Inflammatory macrophage treated with lipopolysaccharide for 1 hour (primary cell): ENCODE measurements at places on chromosomes 6 and 20.

- no peak for DNase-seq
Observed at GRCh38 chr6:3343089-3343883, 84.5 kb downstream of the PSMG4 start.

- no peak for DNase-seq
Observed at GRCh38 chr20:46698788-46699187, 9.5 kb upstream of the TP53RK start.

DNA sequence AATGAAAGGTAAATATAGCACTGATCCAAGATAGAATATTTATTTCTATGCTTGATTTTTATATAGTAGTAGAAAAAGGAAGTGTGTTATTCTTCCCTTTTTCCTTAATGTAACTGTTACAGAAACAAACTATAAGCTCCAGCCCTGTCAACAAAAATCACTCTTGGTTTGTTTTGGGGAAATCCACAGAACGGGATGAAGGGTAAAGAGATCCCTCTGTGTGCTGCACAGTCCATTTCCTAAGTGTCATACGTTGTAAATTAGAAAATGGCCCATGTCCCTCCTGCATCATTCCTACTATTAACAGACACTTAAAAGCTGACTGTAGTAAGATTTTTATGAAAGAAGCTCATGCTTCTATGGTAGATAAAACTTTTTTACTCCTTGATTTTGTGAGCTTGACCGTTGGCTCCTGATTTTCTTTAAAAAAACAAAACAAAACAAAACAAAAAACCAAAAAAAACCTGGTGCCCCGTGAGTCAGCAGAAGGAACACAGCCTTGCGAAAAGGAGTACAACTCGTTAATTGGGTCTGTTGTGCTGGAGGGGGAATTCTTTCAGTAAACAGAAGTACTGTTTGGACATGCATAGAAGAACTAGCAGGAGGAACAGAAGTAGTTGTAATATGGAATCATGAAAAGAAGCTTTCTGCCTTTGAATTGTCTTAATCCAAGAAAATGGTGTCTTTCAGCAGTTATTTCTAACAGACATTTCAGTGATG is 67.5 kb downstream of the RTN4IP1 start:
- peak; percentile 68 for DNase-seq

DNA sequence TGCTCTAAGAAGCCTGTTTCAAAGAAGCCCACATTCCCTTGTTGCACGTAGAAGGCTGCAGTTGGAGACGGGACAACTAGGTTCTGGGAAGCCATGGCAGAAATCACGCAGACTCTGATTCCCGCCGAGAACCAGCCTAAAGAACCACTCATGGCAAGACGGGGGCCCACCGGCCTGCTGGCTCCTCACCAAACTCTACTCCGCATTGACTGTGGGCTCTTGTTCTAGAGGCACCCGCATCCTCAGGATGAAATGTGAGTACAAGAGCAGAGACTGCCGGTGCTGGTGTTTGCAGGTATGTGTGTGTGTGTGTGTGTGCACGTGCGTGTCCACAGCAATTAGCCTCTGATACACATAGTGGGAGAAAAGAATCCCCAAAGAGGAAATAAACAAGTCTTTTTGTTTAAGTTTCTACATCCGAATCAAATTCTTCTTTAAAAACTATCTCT is 42.3 kb upstream of the NR2E1 start:
- DNase-seq: no peak

GRCh38 chr6:38169977-38170526 is 350.5 kb downstream of the ZFAND3 start:
- DNase-seq: no peak

- DNase-seq: no peak
Observed at GRCh38 chr20:35448788-35449373, 6.5 kb upstream of the CEP250 start.

DNA sequence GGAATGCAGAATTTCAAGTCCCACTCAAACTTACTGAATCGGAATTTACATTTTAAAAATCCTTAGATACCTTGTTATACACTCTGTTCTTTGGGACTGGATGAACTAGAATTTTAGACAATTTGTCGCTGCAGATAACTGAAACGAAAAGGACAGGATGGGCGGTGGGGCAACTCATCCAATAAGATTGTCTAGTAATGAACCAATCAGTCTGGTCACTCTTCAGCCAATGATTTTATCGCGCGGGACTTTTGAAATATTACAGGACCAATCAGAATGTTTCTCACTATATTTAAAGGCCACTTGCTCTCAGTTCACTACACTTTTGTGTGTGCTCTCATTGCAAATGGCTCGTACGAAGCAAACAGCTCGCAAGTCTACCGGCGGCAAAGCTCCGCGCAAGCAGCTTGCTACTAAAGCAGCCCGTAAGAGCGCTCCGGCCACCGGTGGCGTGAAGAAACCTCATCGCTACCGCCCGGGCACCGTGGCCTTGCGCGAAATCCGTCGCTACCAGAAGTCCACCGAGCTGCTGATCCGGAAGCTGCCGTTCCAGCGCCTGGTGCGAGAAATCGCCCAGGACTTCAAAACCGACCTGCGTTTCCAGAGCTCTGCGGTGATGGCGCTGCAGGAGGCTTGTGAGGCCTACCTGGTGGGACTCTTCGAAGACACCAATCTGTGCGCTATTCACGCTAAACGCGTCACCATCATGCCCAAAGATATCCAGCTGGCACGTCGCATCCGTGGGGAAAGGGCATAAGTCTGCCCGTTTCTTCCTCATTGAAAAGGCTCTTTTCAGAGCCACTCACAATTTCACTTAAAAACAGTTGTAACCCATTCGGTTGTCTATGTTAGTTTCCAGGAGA is 41.9 kb upstream of the HFE start:
- DNase-seq: peak; percentile 97

DNA sequence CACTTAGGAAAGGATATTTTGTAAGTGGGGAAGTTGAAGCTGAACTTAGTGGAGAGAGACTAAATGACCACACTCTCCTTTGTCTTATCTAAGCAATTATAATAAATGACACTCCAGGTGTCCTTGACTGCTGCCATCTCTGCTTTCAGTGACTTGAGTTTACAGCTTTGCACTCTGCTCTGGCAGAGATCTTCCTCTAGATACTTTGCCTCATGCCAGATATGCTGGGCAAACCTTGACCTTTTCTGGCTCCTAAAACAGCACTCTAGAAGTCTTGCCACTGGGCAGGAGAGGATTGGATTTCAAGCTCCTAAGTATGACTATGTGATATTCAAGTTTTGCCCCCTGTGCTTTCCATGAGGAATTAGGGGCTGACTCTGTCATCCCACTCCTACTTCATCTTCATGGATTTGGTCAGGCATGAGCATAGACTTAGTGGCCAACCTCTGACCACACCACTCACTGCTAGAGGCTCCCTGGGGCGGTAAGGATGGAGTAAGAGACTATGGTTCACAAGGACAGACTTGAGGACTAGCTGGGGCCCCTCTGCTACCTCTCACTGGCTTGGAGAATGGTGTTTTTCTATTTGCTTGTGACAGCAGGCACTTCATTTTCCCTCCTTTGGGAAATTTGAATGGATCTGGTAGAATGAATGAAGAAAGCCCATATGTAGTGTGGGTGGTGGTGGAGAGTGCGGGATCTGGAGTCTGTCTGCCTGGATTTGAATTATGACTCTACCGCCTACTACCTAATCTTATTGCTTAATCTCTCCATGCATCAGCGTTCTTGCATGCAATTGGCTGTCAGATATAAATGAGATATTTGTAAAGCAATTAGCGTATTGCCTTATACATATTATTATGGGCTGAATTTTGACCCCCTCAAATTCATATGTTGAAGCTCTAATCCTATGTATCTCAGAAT is 191.4 kb downstream of the REV3L start:
- peak; percentile 24 for DNase-seq

DNA sequence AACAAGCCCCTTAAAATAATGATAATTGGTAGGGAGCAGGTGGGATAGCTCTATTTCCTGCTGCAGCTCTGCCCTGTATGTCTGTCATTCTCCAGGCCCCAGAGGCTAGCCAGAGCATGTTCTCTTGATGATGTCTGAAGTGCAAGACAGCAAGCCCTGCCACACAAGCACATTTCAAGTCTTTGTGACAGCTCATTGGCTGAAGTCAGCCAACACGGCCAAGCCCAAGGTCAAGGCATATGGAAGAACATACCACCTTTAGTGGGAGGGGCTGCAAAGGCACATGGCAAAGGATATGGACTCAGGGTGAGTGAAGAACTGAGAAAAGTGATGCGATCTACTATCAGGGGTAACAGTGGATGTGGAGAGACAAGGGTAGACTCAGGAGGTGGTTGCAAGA is 116.1 kb downstream of the PRND start:
- DNase-seq: no peak

DNA sequence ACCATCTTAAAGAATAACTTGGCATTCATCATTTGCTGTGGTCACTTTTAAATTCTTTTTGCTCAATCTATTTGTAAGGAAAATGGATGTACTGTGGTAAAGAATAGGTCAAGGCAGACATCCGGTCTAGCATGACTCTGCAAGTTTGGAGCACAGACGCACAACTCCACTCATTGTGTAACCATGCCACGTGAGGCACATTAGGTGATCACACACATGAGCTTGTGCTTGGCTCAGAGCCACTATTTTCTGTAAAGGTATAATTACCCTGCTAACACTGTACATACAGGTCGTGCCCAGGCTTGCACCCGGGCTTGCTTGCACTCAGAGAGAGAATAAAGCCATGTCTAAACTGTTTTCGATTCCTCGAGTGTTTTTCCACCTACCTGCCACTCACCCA is 1289.1 kb upstream of the ADGRB3 start:
- DNase-seq: no peak

DNA sequence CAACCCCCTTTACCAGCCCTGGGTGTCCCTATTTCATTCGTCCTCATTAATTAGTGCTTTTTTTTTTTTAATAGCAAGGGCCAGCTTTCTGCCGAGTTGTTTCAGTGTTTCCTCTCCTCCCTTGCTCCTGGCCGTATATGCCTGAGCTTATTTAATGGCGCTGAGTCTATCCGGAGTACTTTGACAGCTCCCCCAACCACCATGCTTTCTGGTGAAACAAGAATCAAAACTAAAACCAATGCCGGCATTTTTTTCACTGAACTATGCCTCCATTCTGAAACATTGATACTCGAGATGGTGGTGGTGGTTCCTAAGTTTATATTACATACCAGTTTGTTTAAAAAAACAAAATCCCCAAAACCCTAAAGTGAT is 1.2 kb downstream of the DCBLD1 start:
- DNase-seq: peak; percentile 30

DNA sequence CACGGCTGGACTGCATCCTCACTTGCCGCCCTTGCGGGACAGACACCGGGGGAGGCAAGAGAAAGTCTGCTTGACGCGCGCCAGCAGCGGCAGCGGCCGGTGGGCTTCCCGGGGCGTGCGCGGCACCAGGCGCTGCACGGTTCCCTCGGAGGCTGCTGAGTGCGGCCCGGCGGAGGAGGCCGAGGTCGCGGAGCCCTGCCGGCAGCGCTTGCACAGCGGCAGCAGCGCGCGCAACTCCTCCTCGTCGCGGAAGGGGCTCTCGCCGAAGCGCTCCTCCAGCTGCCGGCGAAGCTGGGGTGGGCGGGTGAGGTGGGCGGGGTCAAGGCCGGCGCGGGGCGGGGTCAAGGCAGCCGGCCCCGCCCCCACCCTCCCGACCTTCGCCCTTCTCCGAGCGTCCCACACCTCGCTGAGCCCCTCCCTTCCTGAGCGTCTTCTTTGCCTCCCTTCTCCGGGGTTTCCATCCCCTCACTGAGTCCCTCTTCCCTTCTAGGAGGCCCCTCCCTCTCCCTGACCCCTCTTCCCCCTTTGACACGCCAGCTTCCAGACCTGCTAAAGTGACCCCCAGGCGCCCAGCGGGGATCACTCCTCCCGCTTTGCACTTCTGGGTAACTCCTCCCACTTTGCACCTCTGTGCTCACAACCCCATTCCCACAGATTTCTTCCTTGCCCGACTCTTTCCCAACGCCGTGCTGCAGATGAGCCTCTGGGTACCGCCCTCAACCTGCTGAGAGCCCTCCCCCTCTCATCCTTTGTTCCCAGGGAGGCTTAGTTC is 8.8 kb downstream of the DUSP15 start:
- DNase-seq: peak; percentile 56

DNA sequence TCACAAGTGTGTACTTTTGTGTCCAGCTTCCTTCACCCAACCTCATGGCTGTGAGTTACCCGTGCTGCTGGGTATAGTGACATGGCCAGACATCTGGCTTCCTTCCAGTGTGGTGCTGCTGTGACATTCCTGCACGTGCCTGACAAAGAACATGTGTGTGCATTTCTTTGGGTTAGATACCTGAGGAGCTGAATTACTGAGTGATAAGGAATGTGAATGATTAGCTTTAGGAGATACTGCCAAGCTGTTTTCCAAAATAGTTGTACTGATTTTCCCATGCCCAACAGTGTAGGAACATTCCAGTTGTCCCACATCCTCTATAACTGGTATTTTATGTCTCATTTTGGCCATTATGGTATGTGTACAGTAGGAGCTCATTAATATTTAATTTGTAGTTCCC is 132.5 kb downstream of the PREX1 start:
- DNase-seq: no peak

- no peak for DNase-seq
Observed at GRCh38 chr6:44549516-44549915, 162.0 kb downstream of the CDC5L start.

GRCh38 chr6:112039431-112039770 is 14.5 kb upstream of the CCN6 start:
- no peak for DNase-seq

DNA sequence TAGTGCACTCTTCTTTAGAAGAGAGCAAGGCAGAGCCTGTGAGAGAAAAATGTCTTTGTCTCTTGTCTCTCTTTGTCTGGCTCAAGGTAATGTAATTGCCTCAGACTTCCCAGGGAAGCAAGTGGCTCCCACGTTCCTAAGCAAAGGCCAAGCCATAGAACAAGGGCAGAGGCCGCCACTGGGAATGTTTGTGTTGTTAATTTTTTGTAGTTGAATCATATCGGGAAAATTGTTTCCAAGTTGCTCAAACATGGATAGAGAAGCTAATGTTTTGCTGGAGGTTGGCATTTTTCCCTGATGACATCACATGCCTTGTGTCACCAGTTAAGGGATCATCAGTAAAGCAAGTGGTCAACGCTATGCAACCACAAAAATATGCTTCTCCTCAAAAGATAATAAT is 211.5 kb upstream of the FOXA2 start:
- no peak for DNase-seq

DNA sequence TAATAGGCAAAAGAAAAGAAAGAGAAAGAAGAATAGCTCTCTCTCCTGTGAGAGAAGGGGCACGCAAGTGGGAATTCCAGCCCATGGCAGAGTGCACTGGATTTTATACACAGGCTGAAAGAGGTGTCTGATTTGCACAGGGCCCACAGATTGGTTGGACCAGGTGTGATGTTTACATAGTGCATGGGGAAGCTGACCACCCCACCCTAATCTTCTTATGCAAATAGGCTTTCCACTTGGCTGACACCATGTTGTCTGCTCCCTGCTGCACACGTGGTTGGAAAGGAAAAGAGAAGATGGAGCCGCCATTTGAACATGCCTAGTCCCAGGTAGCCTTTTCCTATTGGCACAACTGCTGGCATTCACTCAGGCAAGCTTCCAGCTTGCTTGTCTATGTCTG is 20.2 kb downstream of the MICA start:
- no peak for DNase-seq

GRCh38 chr6:111207141-111207858 is 120.0 kb downstream of the SLC16A10 start:
- peak; percentile 34 for DNase-seq
